ENCODE measurements at places on chromosomes 6 and 20. TPM values are rescaled to one million over a fixed set of nuclear protein-coding genes. Genes with fewer than 3 reads are reported as not detected.

ANGPT4 gene
- total RNA-seq: not detected

ENPP4 gene
- 17.5 TPM for total RNA-seq

TNXB gene
- total RNA-seq: 2.8 TPM

PROKR2 gene
- total RNA-seq: not detected

CENPW gene
- total RNA-seq: not detected

CLVS2 gene
- under 0.01 TPM for total RNA-seq

CALHM6 gene
- total RNA-seq: 19.7 TPM

HAO1 gene
- not detected for total RNA-seq

SLC17A4 gene
- not detected for total RNA-seq

MAP7 gene
- 0.31 TPM for total RNA-seq

HEY2 gene
- 0.10 TPM for total RNA-seq

TTLL9 gene
- not detected for total RNA-seq

PRPH2 gene
- not detected for total RNA-seq

GRM1 gene
- total RNA-seq: not detected

GGTLC1 gene
- total RNA-seq: not detected

GABRR1 gene
- total RNA-seq: 0.10 TPM
